ENCODE measurements at places on chromosomes 13 and 19.

- DNase-seq, result no peak
These were observed 49.9 kb downstream of the SLC7A9 start for GRCh38 chr19:32819419-32820400.

DNA sequence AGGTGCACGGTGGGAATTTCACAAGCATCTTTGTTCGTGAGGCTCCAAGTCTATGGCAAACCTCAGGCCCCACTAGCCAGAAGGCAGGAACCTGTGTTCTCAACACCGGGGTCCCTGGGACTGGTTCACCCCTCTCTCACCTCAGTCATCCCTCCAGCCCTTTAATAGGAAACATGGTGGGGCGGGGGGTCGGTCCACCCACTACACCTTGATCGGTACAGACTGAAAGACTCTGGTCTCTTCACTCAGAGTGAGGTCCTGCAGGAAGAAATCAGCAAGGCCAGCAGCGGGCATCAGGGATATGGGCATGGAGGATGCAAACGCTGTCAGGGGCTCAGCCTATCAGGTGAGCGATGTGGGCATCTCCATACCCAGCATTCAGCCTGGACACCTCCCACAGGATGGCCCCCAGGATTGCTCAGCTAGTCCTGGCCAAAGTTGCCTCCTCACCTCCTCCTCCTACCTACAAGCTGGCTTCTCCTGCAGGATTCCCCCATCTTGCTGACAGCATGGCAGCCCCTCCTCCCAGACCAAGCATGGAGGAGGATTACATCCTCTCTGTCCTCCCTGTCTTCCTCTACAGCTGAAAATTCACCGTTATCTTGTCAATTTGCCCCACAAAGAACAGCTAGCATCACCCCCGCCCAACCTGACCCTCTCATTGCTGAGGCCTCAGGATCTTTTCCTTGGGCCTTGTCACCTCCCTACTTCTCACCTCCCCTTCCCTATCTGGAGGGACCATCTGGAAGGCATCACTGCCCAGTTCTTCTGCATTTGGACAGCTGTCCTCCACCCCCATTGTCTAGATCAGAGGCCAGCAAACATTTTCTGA, 37.3 kb upstream of the CD33 start:
- no peak for DNase-seq

DNA sequence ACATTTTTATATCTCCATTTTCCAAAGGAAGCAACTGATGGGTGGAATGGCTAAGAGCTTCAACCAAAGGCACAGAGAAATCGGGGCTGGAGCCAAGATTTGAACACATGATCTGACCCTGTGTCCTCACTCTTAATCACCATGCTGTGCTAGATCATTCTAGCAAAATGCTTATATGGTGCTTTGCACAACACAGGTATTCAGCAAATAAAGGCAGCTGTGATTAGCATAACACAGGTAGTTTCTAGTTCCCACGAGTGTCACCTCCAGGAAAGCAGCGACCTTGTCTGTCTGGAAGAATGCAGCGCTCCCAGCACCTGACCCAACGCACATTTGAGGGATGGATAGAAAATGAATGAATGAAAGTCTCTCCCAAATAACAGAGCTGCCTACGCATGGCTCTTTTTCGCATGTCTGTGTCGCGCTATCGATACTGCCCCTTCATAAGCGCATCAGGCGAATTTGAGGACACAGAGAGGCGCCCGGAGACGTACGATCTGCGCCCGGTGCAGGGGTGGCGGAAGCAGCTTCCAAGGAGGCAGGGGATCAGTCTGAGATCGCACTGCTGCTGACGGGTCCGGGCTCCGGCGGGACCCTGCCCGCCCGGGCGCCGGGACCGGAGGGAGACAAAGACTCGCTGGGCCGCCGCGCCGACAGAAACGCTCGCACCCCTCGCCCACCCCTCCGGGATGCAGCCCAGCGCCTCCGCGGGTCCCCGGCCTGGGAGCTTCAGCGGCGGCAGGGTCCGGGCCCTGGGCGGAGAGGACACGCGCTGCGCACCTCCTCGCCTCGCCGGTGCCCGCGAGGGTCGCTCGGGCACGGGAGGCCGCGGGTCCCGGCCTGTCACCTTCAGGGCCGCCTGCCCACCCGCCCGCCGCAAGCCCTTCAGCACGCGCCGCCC, 609 bp downstream of the EPS15L1 start:
- no peak for DNase-seq

GRCh38 chr19:2517881-2518601, 42.1 kb downstream of the GADD45B start:
- no peak for DNase-seq

DNA sequence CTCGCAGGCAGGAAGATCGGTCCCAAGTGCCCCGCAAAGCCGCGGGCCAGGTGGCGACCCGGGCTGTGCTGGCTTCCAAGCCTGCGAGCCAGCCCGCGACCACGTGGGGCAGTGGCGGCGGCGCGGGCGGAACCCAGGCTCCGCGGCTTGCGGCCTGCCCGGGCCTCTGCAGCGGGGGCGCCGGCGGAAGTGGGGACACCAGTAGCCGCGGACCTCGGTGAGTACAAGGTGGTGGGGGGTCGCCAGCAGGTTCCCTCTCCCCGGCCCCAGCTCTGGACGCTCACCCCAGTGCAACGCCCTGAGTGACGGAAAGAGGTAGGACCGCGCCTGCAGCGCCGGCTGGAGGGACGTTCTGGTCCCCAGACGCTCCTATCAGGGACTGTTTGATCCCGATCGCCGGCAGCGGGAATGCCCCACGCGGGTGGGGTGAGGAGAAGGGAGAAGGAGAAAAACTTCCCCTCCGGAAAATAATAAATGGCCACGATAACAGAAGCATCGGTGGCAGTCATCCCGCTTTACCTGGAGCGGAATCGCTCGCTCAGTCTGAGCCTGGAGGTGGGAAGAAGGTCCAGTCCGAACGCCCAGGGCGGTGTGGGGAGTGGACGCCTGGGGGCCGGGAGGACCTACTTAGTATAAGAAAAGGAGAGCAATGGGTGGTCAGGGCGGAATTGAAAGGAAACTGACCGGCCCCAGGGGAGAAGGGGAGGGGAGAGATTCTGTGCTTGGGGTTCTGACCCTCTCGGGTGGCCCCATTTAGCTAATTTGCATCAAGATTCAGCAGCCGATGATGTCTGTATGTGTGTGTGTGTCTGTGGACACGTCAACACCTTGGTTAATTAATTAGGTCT, at the start of gene GEMIN7:
Gene GEMIN7 (plus strand): TSS at position 198 of the 848 bp plus-strand sequence. CDS start 10,855 bp downstream, outside the sequence.
- DNase-seq, result peak; percentile 91

DNA sequence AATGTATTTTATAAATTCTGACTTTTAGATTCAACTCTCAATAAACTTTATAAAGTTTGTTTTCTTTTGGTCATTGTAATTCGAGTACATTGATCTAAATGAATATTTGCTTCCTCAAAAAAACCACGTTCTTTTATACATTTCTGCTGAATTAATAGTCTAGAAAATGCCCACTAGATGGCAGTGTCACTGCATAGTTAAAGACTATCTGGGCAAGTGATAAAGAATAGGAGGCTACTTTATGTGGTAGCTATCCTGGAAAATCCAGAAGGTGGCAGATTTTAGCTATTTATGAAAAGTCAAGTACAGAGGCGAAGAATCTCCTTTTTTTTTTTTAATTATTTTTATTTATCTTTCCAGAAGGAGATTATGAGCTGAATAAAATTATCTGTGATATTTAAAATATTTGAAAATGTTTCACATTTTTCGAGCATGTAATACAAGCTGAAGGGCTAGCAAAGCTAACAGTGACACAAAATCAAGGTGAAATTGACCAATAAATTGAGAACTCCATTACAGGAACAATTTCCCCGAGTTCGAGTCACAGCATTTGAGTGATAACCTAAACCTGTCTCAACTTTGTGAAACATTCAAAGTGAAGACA, 221.8 kb downstream of the OLFM4 start:
- DNase-seq, result peak; percentile 57

DNA sequence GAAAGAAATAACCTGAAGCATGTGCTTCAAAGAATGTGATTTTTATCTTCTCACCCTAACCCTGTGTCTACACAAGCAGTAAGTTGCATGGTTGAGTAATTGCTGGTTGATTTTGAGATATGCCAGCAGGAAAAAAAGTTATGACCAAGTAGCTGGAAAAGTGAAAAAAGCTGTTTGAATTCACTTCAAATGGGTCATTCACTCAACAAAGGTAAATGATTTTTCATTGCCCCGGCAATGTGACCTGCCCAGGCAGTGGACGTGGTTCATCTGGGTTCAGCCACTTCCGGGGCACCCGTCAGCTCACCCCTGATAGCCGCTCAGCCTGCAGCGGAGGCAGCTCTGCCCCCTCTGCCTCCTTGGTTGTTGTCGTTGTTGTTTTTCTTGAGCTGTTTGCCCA, 18.5 kb downstream of the TNFRSF19 start:
- no peak for DNase-seq

DNA sequence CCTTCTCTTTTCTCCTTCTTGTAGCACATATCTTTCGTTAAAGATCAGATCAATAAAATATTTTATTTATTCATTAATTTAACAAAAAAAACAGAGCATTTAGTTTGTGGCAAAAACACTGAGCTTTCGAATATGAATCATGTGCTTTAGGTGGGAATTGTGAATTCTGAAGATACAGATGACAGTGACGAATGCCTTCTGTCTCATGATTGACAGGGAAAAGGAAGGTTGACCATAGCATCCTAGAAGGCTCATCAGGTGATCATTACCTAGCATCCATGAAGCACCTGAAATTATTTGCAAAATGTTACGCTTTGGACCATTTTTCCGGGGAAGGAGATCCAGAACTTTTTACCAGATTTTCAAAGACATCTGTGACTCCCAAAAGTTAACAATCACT, 3.8 kb downstream of the ARL11 start:
- no peak for DNase-seq

DNA sequence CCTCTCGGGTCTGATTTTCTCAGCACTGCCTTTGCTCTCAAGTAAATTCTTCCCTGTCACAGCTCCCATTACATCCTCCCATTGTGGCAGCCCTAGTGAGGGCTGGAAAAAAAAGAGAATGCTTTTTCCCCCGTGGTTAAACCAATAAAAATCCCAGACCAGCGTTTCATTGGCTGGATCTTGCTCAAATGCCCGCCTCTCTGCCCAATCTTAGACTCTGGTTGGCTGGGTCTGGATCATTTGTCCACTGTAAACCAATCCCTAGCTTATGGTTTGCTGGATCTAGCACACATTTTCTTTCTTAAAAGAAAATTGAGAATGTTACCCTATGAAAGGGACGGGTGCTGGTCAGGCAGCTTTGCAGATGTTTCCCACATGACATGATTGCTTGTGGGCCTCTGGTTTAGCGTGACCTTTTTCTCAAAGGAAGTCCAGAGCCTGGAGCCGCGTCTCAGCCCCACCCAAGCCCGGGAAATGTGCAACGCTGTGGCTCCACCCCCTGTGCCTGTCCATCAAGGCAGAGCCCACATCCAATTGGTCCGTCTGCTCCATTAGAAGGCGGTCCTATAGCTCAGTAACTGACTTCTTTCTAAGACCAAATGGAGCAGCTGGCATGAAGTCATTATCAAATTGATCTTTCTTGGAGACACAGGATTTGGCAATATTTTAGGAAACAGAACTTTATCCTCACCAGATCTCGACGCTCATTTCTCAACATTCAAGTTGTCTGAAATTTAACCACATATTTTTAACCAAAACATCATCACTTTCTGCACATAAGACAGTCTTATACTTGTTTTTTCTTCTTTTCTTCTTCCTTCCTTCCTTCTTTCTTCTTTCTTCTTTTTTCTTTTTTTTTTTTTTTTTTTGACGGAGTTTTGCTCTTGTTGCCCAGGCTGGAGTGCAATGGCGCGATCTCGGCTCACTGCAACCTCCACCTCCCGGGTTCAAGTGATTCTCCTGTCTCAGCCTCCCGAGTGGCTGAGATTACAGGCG, 2.6 kb upstream of the MCEMP1 start:
- peak; percentile 91 for DNase-seq

DNA sequence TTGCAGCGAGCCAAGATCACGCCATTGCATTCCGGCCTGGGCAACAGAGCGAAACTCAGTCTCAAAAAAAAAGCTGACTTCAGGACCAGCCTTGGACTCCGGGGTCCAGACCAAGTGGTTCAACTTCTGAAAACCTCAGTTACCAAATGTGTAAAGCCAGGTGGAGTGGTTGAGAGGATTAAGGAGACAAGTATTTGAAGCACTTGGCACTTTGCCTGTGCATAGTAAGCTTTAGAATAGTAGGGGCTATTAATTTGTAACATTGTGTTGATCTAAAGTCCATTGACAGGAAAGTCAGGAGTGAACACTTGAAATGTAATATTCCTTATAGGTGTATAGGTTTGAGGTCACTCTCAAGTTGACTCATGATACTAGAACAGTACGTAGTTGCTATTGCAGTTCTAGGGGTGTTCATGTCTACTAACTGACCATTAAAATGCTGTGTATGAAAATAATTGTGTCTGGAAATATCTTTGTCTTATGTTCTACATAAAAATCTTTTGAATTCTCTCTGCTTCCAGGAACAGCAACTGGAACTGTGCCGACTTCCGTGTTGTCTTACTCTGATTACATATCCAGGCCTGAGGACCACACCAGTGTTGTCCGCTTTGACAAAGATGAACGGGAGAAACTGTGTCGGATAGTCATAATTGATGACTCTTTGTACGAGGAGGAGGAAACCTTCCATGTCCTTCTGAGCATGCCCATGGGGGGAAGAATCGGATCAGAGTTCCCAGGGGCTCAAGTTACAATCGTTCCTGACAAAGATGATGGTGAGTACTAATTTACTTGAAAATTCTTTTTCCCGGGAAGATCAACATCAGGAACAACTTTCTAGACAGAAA, 97.4 kb downstream of the FREM2 start:
- no peak for DNase-seq

GRCh38 chr19:38778733-38779132, 5.4 kb upstream of the LGALS7 start:
- DNase-seq, result no peak

- no peak for DNase-seq
These were observed 220.3 kb downstream of the POU4F1 start for GRCh38 chr13:78383071-78383484.

DNA sequence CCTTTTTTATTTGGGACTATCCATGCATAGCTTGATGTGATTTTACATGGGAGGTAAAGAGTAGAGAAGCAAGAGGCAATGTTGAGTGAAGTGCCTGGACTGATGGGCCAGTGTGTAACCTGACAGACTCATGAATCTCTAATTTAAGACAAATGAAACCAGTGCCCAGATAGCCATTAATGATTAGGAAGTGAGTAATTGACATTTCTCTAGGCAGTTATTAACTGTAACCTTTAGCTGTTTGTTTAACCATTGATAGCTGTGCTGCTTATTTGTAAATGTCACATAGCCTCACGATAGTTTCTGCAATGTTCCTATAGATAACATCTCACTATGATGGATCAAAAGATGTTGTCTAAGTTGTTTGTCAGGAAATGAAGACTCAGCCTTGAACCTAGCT, 1047.5 kb upstream of the SPRY2 start:
- no peak for DNase-seq

Data from foreskin fibroblast (primary cell).